ENCODE measurements at places on chromosomes 6 and 20. TPM values are rescaled to one million over a fixed set of nuclear protein-coding genes. Genes with fewer than 3 reads are reported as not detected.

RIMS1 gene
- polyA plus RNA-seq, result 17.8 TPM

SMPDL3A gene
- polyA plus RNA-seq, result 8.2 TPM

C20orf202 gene
- 0.62 TPM for polyA plus RNA-seq

RNF182 gene
- polyA plus RNA-seq, result 8.0 TPM

CFAP206 gene
- 5.7 TPM for polyA plus RNA-seq

DDRGK1 gene
- polyA plus RNA-seq, result 77.8 TPM

CST11 gene
- polyA plus RNA-seq, result not detected

DEFB124 gene
- not detected for polyA plus RNA-seq

IMPG1 gene
- polyA plus RNA-seq, result not detected

KIF6 gene
- 2.1 TPM for polyA plus RNA-seq

COL10A1 gene
- not detected for polyA plus RNA-seq

SLC17A3 gene
- polyA plus RNA-seq, result not detected

THEMIS gene
- 0.22 TPM for polyA plus RNA-seq

CTNNBL1 gene
- polyA plus RNA-seq, result 32.6 TPM

POLR1H gene
- polyA plus RNA-seq, result 42.8 TPM

FOXQ1 gene
- not detected for polyA plus RNA-seq

GMPR gene
- polyA plus RNA-seq, result 1.6 TPM

CPNE1 gene
- polyA plus RNA-seq, result 148 TPM

CLDN20 gene
- polyA plus RNA-seq, result not detected

ZNF335 gene
- polyA plus RNA-seq, result 18.9 TPM

NANP gene
- 2.8 TPM for polyA plus RNA-seq

BTN1A1 gene
- polyA plus RNA-seq, result not detected

C20orf204 gene
- 6.0 TPM for polyA plus RNA-seq

FERMT1 gene
- polyA plus RNA-seq, result 0.16 TPM

GPR63 gene
- polyA plus RNA-seq, result 1.2 TPM

MRAP2 gene
- polyA plus RNA-seq, result 1.4 TPM

SLC12A5 gene
- 53.1 TPM for polyA plus RNA-seq

FAM8A1 gene
- polyA plus RNA-seq, result 48.0 TPM

All from neural cell (in vitro differentiated cells).